ENCODE measurements at places on chromosomes 1 and 21. TPM values are rescaled to one million over a fixed set of nuclear protein-coding genes. Genes with fewer than 3 reads are reported as not detected.

The TMEM200B gene
- polyA plus RNA-seq: 5.4 TPM

The CTNNBIP1 gene
- 11.1 TPM for polyA plus RNA-seq

The TSNAX gene
- polyA plus RNA-seq: 19.3 TPM

The TP73 gene
- polyA plus RNA-seq: 0.38 TPM

The GBP6 gene
- polyA plus RNA-seq: 0.13 TPM

The PTAFR gene
- polyA plus RNA-seq: 0.41 TPM

The BLACAT1 gene
- not detected for polyA plus RNA-seq

The FCN3 gene
- 0.15 TPM for polyA plus RNA-seq
